ENCODE measurements at places on chromosomes 2 and 18.

- DNase-seq = no peak
Measured at GRCh38 chr2:178928077-178928476, 120.9 kb upstream of the TTN start.

- DNase-seq = no peak
Measured at GRCh38 chr2:184599054-184599871, 934 bp downstream of the ZNF804A start.

GRCh38 chr18:12287131-12287681 lies 20.8 kb upstream of the TUBB6 start:
- no peak for DNase-seq

DNA sequence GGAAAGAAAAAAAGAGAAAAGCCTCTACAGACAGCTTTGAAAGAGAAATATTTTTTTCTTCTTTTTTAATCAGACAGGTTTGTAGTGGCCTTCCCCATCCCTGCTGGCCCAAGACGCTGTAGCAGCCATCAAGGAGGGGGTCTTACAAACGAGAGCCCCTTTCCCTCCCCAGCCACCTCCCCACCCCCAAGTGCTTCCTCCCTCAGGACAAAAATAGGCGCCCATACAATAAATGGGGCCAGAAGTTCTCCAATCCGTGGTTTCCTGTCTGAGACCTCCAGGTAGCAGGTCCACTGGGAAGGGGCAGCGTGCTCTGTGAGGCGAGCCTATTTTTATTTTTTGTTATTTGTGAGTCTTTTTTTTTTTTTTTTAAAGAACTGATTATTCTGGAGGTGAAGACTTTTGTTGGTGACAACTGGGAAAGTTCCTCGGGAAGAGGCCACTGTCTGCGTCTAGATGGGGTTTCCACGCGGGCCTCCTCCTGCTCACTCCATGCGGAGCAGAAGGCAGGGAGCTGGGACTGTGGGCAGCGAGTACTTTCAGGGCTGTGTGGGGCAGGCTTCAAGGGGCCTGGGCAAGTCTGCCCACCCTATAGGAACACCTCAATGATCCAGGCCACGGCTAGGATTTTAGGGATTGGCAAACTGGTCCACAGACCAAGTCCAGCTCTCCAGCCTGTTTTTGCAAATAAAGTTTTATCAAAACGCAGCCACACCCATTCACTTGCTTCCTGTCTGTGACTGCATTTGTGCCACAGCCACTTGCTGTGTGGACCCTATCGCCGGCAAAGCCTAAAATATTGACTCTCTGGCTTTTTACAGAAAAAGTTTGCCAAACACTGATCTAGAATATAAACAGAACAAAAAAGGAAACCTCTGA lies 139.6 kb downstream of the CTIF start:
- DNase-seq = no peak

- no peak for DNase-seq
Measured at GRCh38 chr2:8491296-8492027, 190.4 kb upstream of the ID2 start.

GRCh38 chr2:26114151-26114550 lies 58.7 kb upstream of the GAREM2 start:
- no peak for DNase-seq

GRCh38 chr2:161873707-161874106 lies 200.3 kb downstream of the DPP4 start:
- no peak for DNase-seq

GRCh38 chr2:89844221-89844943 lies 1152.9 kb downstream of the RPIA start:
- no peak for DNase-seq

- no peak for DNase-seq
Measured at GRCh38 chr2:238524426-238524983, 97.8 kb downstream of the ASB1 start.

DNA sequence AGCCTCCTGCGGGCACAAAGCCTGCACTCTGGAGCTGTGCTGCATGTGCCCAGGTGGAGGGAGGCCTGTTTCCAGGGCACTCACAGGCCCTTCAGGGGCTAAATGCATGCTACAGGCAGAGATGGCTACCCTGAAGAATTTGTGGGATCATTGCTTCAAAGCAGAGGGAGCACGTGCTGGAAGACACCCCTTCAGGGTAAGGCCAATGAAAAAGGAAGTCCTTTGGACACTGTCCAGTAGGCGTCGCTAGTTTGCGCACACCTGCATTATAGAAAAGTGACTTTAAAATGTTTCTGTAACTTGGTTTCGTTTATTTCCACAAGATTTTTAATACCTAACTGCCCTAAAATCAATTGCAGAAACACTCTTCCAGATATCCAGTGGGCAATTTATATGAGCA lies 325.3 kb downstream of the ZNF516 start:
- DNase-seq = no peak

DNA sequence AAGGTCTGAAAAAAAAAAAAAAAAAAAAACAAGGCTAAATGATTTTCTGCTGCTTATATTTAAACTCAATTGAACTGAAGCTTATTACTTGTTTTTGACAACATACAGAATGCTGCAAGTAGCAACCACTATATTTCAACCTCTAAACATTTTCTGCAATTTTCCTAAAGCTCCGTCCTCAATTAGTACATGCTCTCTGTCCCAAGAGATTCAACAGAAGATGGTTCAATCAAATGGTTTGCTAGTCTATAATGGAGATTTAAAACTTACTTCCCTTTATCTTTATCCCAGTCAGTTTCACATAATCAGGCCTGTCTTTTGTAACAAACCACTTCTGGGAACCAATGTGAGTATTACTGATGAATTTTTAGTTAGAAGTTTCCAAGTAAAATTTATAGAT lies 485.1 kb upstream of the CDH7 start:
- DNase-seq = no peak

- no peak for DNase-seq
Measured at GRCh38 chr18:51154431-51155063, 42.9 kb downstream of the MEX3C start.

- DNase-seq = no peak
Measured at GRCh38 chr2:232282508-232283055, 96.0 kb upstream of the ALPP start.

GRCh38 chr2:99436874-99437273 lies 52.9 kb downstream of the REV1 start:
- no peak for DNase-seq

DNA sequence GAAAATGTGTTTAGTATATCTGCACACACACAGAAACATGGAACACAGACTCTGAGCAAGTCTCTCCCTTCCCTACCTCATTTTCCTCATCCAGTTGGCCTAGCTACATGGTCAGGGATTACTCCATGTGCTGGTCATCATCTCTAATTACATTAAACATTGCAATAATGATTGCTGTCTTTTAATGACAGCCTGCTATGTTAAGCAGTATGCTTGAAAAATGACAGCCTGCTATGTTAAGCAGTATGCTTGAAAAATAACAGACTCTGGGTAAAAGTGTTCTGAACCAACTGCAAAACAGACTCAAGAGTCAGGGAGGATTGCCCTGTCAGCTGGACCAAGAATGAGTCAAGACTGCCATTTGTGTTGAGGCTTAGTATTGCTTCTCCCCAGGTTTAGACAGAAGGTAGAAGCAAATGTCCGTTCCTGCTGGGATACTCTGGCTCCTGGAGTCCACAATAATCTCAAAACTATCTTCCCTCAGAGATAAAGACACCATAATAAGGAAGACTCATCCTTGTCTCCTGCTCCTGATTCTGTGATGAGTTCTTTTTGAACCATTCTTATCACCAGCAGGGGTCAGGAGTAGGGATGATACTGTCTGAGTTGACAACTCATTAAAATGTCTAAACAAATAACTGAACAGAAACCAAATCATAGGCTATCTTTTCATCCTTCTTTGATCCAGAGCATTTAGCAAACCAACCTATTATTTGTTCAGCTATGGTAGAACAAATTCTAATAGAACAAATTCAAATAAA lies 57.7 kb downstream of the CCDC93 start:
- no peak for DNase-seq

GRCh38 chr18:11437046-11437445 lies 172.3 kb upstream of the SLC35G4 start:
- DNase-seq = no peak

- no peak for DNase-seq
Measured at GRCh38 chr2:72886505-72887031, 640 bp upstream of the SPR start.

DNA sequence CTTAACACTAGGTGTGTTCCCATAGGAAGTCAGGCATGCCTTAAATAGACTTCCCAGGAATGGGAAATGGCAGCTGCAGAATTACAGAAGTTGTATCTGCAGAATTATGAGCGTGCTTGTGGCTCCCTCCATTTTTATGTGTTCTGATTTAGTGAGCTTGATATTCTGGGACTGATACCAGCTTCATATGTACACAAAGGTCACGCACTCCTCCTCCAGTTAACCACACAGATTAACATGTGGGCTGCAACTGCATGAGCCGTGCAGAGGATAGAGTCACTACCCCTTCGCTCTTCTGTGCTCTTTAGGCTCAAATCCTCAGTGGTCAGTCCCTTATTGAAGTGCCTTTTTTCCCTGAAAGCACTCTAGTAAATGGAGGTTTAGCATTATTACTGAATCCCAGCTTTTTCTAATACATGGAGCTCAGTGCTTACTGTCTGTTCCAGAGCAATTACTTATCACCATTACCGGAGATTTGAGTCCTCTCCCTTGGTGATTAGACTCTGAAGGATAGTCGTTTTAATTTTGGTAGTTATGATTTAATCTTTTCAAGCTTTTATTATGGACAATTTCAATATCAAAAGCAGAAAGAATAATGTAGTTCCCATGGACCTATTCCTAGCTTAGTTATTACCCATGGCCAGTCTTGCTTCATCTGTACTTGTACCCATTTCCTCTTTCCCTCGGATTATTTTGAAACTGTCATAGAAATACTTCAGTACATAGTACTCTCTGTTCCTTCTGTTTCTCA lies 238.3 kb downstream of the PRKCE start:
- no peak for DNase-seq

- no peak for DNase-seq
Measured at GRCh38 chr18:46657115-46657955, at the start of gene LOXHD1. TSS of gene LOXHD1 (minus strand) at chr18:46657220. CDS start at chr18:46657033, 187 bp downstream.

- no peak for DNase-seq
Measured at GRCh38 chr18:63909870-63910269, 2.1 kb downstream of the SERPINB10 start.

DNA sequence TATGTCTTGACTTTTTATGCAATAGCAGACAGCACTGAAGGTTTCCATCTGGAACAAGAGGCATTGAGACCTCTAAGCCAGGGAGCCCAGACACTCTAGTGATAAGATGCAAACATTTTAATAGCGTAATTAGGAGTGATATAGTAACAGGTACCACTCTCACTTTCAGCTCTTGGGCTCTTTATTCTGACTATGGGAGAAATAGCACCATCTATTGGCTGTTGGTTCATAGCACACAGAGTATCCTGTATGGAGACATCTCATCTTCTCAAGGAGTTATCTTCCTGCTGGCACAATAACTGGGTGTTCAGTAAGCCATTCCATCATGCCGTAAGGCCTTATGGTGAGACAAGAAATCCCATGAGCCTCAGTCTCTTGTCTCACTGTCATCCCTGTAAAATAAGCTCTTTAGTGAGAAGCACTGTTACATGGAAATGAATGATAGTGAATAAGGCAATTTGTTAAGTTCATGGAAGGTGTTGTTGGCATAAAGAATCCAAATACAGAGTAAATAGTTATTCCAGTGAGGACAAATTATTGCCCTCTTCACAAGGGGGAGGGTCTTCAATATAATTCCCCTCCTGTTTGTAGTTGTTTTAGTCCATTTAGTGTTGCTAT lies 48.3 kb downstream of the THUMPD2 start:
- DNase-seq = no peak

- DNase-seq = no peak
Measured at GRCh38 chr2:84417453-84418145, 41.5 kb downstream of the SUCLG1 start.

- DNase-seq = no peak
Measured at GRCh38 chr2:205858881-205859441, 176.7 kb downstream of the NRP2 start.

- DNase-seq = no peak
Measured at GRCh38 chr2:101946372-101947039, 45.3 kb upstream of the IL1R2 start.

DNA sequence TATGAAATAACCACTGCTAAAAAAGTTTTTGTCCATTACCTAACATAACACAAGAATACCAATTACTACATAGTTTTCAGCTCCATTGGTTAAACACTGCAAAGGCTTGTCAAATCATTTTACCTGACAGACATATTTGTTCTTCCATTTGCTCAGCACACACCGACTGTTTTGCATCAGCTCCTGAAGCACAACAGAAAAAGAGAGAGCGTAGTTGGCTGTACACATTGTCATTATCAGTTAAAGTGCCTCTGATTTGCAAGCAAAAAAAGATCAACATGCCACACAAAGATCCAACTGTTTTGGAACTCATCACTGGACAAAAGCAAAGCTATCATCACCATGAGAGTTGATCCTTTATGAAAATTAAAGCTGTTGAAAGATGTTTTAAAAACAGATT lies 103.8 kb downstream of the WDPCP start:
- no peak for DNase-seq

- DNase-seq = no peak
Measured at GRCh38 chr2:98702858-98703620, 27.9 kb downstream of the MGAT4A start.

GRCh38 chr2:216574046-216574445 lies 59.2 kb upstream of the IGFBP2 start:
- DNase-seq = no peak

DNA sequence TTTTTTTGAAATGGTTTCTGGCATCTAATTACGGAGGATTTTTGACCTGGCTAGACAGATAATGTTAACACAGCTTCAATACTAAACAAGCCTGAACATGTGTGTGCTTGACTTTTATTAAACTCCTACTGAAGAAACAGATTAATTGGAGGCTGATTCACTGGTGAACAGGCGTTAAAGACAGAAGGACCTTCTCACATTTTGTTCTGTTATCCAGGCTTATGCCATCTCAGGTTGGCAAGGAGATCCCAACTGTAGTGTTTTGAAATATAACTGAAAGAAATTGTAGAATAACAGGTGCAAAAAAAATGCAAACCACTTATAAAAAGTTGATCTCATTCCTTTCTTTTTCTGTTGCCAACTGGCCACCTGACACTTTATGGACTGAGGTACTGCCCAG lies 269.6 kb downstream of the ARHGAP15 start:
- no peak for DNase-seq
